ENCODE measurements at places on chromosomes 12 and 14. TPM values are rescaled to one million over a fixed set of nuclear protein-coding genes. Genes with fewer than 3 reads are reported as not detected.

Gene TMEM263
- 40.1 TPM for total RNA-seq

Gene GPN3
- total RNA-seq = 36.0 TPM

Gene DPY19L2
- 6.9 TPM for total RNA-seq

Gene WDHD1
- 19.6 TPM for total RNA-seq

Gene NPFF
- not detected for total RNA-seq

Gene RPS26
- total RNA-seq = 3,636 TPM

Gene OAS2
- total RNA-seq = 2.5 TPM

DNA sequence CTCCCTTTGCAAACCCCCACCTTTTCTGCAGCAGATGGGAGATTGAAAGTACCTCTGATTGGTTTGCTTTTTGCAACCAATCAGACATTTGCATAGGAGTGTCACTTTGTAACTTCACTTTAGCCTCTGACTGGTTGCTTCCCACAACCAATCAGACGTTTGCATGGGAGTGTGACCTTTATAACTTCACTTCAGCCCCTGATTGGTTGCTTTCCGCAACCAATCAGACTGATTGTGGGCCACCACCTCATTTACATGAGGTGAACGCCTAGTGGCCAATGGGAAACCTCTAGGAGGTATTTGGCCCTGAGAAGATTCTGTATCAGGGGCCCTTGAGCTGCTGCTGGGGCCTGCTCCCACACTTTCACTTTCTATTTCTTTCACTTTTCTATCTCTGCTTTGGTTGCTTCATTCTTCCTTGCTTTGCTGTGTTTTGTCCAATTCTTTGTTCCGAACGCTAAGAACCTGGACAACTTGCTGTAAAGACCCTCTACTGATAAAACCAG lies 106.0 kb upstream of the PRICKLE1 start:
- no peak for DNase-seq

GRCh38 chr12:105104762-105105161 lies 2.8 kb upstream of the WASHC4 start:
- DNase-seq = no peak

DNA sequence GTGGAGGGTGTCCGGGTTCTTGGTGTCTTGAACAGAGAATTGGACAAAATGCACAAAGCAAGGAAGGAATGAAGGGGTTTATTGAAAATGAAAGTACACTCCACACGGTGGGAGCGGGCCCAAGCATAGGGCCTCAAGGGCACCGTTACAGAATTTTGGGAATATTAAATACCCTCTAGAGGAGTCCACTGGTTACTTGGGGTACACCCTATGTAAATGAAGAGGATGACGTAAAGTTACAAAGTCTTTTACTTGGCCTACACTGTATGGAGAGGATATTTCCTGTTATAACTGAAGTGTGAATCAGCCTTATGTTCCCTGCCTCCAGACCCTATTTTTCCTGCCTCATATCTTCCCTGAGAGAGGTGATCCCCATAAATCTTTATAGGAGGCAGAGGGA lies 102.6 kb downstream of the RIN3 start:
- no peak for DNase-seq

DNA sequence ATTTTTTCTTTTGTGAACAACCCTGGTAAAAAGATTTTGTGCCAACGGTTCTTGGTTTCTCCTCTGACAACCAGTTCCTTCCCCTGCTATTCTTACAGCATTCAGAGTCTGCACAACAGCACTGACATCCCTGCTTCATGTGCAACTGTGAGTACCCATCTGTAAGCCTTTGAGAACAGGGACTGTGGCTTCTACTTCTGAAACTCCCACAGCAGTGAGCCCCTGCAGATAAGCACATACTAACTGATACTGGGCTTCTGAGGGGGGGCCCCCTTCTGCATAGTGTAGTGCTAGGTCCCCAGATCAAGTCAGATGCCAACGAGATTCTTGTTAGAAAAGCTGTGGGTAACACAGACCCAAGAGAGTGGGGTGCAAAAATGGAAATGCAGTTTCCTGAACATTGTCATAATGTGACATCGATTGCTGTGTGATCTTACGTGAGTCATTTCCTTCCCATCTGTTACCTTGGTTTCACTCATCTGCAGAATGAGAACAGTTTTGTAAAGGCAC lies 11.1 kb upstream of the NINJ2 start:
- no peak for DNase-seq

DNA sequence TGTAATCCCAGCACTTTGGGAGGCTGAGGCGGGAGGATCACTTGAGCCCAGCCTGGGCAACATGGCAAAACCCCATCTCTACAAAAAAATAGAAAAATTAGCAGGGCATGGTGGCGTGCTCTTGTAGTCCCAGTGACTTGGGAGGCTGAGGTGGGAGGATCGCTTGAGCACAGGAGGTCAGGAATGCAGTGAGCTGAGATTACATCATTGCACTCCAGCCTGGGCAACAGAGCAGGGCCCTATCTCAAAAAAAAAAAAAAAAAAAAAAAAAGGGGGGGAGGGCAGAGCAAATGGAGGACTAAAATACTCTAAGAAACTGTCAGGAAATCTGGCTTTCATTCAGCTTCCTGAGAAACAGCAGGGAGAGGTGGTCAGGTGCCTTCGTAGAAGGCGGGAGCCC lies 31.7 kb upstream of the TSPAN9 start:
- DNase-seq = no peak

DNA sequence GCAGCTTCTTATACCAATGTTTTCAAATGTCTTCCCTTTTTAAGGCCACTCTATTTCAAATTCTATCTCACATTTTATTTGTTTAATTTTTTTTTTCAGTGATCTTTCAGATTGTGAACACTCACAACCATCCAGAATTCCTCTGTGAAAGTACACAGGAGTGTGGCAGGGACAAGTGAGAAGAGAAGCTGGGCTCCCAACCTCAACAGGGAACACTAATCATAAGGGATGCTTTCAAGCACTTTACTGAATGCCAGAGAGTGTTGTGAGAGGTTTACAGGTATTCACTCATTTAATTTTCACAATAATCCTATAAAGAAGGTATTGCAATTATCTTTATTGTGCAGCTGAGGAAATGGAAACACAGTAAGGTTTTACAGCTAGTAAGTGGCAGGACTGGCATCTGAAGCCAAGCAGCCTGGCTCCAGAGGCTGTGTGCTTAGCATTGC lies 60.1 kb upstream of the PYGL start:
- no peak for DNase-seq

- DNase-seq = no peak
Observed at GRCh38 chr12:1644534-1645438, 15.8 kb downstream of the WNT5B start.

DNA sequence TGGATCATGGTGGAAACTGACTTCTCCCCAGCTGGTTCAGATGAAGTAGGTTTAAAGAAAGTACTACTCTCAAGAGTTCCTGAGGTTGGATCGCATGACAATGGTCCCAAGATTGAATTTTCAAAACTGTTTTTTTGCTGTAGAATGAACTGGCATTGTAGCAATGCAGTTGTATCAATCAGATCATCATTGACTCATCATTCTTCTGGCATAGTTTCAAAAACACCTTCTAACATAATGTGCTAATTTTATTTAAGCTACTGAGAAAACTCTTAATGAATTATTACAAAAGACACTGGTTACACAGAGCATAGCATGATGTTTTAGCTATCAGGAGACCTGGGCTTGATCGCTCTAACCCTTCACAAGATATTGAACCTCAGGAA lies 384.5 kb upstream of the DCN start:
- DNase-seq = no peak

- peak; percentile 75 for DNase-seq
Observed at GRCh38 chr12:115354007-115354890, 670.3 kb upstream of the TBX3 start.

DNA sequence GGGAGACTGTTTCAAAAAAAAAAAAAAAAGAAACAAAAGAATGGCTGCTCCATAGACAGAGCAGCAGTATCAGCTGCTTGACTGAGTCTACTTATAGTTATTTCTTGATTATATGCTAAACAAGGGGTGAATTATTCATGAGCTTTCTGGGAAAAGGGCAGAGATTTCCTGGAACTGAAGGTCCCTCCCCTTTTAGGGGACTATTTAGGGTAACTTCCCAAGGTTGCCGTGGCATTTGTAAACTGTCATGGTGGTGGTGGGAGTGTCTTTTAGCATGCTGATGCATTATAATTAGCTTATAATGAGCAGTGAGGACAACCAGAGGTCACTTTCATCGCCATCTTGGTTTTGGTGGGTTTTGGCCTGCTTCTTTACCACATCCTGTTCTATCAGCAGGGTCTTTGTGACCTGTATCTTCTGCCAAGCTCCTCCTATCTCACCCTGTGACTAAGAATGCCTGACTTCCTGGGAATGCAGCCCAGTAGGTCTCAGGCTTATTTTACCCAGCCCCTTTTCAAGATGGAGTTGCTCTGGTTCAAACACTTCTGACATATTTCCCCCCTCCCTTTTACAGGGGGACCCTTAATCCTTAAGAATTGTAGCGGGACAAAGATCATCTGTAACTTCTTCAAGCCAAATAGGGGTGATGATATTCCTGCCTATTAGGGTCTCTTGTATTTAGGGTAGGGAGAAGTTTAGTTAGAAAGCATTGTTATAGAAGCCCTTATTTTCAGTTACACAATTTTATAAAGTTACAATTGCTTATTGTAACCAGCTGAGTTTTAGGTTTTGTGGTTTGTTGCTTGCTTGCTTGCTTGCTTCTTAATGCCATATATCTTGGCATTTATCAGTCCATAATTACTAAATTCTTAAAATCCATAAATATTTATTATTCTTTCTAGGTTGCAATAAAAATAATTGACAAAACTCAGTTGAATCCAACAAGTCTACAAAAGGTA lies 42.5 kb downstream of the MARK3 start:
- no peak for DNase-seq

DNA sequence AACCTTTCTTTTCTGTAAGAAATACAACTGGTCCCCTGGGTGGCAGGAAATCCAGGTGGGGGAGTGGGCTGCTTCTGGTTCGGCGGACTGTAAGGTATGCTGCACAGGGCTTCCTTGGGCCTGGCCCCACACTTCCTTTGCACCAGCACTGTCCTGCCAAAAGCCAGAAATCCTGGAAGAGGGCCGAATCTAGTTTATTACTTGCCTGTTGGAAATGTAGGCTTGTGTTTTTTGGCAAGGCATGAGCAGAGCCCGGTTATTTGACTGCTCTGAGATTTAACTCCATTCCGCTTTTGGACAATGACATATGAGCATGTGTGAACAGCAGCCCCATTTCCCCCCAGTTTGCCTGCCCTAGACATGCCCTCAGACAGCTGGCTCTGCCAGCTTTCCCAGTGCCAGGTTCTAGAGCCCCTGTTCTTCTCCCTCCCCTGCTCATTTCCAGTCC lies 86.6 kb downstream of the BORCS5 start:
- no peak for DNase-seq

DNA sequence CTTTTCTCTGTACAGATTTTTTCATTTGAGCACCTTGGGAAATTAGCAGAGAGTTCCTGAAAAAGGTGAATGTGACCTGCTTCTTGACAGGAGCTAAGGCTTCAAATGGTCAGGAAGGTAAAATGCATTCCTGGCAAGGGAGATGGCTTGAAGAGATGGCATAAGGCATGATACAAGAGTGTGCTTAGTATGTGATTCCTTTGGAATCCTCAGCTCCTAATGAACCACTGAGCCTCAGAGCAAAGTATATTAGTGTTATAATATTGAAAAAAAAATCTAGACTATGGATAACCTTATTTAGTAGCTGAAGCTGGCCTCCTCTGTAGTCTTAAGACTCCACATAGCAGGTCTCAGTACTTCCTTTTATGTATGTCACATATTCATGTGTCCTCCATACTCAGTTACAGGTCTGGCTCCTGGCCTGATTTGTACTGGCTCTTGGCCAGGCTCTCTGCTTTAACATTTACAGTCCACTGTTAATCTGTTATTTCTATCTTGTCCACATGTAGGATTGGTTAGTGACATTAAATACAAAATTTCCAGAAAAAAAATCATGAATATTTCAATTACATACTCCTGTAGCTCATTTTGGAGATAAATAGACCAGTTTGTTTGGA lies 17.9 kb downstream of the TOGARAM1 start:
- DNase-seq = no peak

GRCh38 chr12:43852744-43853143 lies 16.9 kb downstream of the TMEM117 start:
- no peak for DNase-seq

GRCh38 chr12:26732005-26732908 lies 100.7 kb downstream of the ITPR2 start:
- DNase-seq = no peak

GRCh38 chr14:41824441-41824840 lies 217.8 kb downstream of the LRFN5 start:
- no peak for DNase-seq

GRCh38 chr12:98425859-98426258 lies 89.5 kb upstream of the TMPO start:
- no peak for DNase-seq

DNA sequence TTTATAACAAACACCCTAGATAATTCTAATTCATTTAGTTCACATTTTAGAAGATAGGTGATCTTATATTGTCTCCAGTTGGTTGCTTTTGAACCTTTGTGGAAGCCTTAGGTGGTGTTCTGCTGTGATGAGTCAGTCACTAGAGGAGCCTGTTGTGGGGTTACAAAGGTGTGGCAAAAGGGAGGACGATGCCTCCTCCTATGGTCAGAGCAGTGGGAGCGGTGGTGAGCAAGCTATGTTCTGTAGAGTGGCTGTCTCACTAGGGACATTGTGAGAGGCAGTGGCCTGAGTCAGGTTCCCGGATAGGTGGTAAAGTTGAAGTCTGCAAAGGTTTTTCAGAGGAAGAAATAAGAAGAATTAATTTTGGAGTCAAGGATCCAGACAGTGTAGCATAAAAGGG lies 71.6 kb upstream of the USP44 start:
- DNase-seq = no peak

DNA sequence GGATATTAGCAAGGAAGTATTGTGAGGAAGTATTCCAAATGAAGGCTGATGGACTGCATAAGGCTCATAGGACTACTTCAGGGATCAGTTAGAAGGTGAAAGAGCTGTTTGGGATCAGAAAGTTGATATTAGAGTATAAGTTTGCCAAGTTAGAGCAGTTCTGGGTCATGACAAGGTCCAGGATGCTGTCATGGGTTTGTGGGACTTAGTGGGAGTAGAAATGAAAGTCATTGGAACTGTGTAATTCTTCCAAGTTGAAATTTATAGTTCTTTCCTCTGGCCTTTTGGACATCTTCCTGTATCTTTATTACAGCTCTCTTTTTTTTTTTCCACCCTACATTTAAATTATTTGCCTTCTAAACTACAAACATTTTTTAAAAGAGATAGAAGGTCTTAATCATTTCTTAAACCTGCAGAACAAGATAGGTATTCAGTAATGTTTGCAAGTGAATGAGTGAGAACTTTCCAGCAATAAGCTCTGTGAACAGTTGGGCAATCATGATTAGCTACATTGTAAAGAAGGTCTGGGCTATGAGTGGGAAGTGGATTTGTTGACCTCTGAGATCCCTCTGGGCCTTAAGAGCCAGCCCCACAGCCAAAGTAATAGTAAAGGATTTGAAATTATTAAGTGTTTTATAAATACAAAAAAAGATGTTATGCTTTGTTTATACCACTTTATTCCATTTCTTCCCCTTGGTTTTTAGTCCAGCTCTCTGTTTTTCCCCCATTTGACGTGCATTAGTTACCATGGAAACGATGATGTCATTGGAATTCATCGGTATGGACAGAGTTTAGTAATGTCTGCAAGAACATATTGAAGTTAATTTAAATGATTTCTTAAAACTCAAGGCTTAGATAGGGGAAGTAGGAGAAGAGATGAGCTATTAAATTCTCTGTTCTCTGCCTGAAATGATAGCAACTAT lies 247.9 kb upstream of the ARHGAP5 start:
- DNase-seq = no peak

- DNase-seq = no peak
Observed at GRCh38 chr12:128995619-128996018, 142.3 kb downstream of the GLT1D1 start.
